ENCODE measurements at places on chromosomes 3 and 15. TPM values are rescaled to one million over a fixed set of nuclear protein-coding genes. Genes with fewer than 3 reads are reported as not detected.

Gene CCR8
- total RNA-seq, result 2.5 TPM

Gene SEC11A
- 129 TPM for total RNA-seq

Gene SGO1
- 21.6 TPM for total RNA-seq

Gene ACKR2
- total RNA-seq, result 1.4 TPM

Gene CLCN2
- 7.0 TPM for total RNA-seq

Gene C3orf85
- total RNA-seq, result not detected

Gene CGGBP1
- 83.5 TPM for total RNA-seq

Gene SMAD6
- 0.04 TPM for total RNA-seq

Gene SAMMSON
- total RNA-seq, result not detected

Gene PRKAR2A
- total RNA-seq, result 55.6 TPM

Gene ELL3
- total RNA-seq, result 0.46 TPM

Gene CACNA2D2
- total RNA-seq, result 0.67 TPM

Gene HIGD2B
- 0.32 TPM for total RNA-seq

Gene VIPR1
- 3.3 TPM for total RNA-seq

Gene ZNF80
- 2.1 TPM for total RNA-seq

Gene RTP3
- total RNA-seq, result not detected

Gene HRG
- not detected for total RNA-seq

Gene CYP1A2
- total RNA-seq, result not detected

Gene CTXN2
- total RNA-seq, result not detected

Gene ACTC1
- total RNA-seq, result not detected

Gene RTP1
- total RNA-seq, result not detected

Gene TTBK2
- total RNA-seq, result 7.5 TPM

Gene CFAP161
- not detected for total RNA-seq

Gene LRRC49
- 0.82 TPM for total RNA-seq

Gene GPR160
- total RNA-seq, result 4.2 TPM

Gene REC114
- total RNA-seq, result not detected

Gene CHST13
- not detected for total RNA-seq

Gene CCR3
- not detected for total RNA-seq

Gene VGLL4
- total RNA-seq, result 50.3 TPM

Gene BBX
- 48.0 TPM for total RNA-seq

Gene SLC22A13
- total RNA-seq, result 0.23 TPM

Gene GCNT3
- total RNA-seq, result not detected

Gene SI
- not detected for total RNA-seq

Gene PPARG
- total RNA-seq, result 0.53 TPM

Gene BMF
- total RNA-seq, result 8.4 TPM

Gene TMEM212
- not detected for total RNA-seq

Gene LIPH
- not detected for total RNA-seq

Gene CCDC12
- total RNA-seq, result 59.1 TPM
